ENCODE measurements at places on chromosomes 5 and 9.

DNA sequence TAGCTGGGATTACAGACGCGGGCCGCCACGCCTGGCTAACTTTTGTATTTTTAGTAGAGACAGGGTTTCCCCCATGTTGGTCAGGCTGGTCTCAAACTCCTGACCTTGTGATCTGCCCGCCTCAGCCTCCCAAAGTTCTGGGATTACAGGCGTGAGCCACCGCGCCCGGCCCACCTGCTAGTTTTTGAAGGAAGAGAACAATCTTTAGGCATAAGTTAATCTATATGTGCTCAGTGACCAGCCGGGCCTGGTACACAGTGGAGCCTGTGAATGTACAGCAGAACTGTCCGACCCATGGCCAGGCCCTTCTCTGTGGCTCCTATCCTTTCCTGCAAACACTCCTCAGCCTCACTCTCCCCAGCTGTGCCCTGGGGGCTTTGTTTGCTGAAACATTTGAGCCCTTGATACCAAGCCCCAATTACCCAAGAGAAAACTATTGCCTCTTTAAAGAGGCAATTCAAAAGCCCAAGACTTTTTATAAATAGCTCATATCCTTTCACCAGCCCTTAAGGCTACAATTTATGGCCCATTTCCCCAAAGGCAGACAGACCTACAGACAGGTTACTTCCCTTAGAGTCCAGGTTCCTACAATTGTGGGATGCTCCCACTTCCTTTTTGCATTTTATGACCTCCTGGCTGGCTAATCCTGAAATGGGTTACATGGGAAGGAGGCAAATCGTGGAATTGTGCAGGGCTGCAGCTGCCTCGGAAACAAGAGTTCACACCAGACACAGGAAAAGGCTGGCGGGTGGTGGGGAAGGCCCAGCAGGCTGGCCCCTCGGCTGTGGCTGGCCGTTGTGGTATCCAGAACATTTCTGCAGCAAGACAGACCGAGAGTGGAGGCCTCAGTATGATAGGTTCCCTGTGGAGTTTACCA, 37.5 kb downstream of the SPRY4 start:
- no peak for DNase-seq

- no peak for DNase-seq
Measured at GRCh38 chr9:116279230-116279629, 125.6 kb downstream of the PAPPA start.

DNA sequence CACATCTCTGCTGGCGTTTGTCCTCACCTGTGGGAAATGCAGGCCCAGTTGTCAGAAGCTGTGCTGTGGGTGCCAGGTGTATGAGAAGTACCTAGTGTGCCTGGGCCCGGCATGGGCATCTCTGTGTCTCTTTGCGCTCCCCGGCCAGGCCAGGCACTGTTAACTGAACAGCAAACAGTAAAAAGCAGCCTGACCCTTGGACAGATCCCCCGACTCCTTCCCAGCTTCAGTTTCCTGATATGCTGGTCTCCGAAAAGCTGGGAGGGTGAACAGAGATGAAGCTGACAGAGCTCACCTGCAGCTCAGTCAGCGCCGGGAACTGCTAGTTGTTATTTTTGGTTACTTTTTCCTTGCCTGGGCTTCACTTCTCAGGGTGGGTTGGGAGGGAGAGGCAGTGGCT, 28.9 kb downstream of the RXRA start:
- no peak for DNase-seq

DNA sequence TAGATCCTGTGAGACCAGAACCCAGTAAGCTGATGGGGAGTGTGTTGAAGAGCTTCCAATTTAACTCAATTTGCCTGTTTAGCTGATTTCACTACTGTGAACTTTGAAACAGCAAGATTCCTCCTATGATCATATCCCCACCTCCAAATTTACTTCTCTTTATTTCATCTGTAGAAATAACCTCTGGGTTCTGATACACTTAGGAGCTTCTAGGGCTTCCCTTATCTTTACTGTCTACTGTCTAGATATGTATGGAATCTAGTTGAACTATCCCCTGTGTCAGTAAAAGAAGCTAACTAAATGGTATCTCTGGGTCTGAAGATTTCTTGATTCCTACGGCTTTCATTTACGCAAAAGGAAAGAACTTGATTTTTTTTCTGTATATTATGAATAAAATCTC, 116.8 kb downstream of the GCNT1 start:
- no peak for DNase-seq

DNA sequence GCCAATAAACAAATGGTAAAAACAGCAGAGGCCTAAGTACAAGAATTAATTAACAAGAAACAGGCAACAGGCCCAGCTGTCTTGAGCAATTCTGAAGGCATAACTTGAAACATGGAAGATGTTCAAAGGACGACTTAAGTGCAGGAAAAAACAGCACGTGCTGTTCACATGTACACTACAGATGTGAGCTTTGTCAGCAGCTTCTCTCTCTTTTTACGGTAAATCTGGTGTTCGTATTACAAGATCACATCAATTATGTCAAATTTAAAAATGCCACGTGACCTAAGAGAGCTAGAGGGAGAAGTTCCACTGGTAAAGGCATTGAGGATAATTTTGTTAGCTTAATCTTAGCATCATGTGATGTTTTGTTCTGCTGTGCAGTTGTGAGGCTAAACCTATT, 281.1 kb downstream of the PSAT1 start:
- no peak for DNase-seq

DNA sequence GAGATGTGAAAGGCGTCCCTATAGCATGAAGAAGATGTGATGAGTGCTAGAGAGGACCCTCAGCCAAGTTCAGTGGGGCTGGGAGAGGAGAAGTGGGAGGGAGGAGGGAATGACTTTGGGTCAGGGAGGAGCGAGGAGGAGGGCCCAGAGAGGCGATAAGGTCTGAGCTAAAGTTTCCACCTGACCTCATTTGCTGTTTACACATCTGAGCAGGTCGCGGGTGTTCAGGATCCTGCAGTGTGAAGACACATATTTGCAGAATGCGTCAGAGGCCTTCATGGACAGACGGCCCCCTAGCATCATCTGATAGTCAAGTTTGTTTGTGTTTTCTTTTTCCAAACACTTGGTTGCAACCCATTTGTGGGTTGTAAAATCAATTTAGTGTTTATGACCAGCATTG, 18.9 kb upstream of the IGFBPL1 start:
- no peak for DNase-seq

DNA sequence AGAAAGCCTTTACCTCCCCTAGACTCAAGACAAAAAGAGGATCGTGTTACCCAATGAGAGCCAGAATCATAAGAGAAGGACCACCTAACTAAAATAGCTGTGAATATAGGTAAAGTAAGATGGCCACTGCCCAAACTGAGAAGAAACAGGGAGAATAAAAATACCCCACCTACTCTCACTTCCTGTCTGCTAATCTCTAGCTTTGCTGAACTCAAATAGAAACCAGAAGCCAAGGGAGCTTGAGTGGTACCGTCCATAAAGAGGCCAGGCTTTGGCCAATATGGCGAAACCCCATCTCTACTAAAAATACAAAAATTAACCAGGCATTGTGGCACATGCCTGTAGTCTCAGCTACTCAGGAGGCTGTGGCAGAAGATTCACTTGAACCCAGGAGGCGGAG, 123.0 kb upstream of the FST start:
- no peak for DNase-seq

DNA sequence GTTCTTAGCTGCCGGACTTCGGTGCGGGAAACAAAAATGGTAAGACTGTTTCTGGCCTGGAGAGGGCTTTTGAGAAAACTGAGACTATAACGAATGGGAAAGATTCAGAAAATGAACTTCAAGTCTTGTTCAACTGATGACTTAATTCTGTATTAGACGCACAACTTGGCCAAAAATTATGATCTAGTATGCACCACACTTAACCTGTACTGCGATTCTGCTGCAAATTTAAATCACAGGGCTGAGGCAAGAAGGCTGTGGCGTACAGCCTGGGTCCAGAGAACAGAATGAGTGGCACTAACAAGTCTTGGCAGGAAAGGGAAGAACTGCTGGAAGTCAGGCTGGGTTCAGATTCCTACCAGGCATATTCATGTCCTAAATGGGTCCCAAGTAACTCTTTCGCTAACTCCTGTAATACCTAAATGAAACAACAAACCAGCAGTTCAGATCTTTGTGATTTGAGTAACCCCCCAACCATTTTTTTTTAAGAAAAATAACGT, 781 bp upstream of the COL23A1 start:
- no peak for DNase-seq

GRCh38 chr5:153267506-153267905, 223.0 kb upstream of the GRIA1 start:
- DNase-seq: no peak

- DNase-seq: no peak
Measured at GRCh38 chr9:96621618-96622017, 2.0 kb upstream of the CDC14B start.

DNA sequence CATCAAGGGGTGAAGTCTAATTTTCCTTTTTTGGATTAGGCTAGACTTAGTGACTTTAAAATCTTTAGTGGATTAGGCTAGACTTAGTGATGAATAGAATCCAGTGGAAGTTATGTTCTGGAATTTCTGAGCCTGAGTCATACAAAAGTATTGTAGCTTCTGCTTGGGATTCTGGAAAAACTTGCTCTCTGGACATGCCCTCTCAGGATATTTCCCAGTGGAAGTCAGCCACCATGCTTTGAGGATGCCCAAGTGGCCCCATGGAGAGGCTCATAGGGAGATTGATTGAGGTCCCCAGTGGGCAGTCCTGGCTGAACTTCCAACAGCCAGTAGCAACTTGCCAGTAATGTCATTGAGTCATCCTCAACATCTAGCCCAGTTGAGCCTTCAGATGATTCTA, 112.4 kb upstream of the PRLR start:
- DNase-seq: no peak

DNA sequence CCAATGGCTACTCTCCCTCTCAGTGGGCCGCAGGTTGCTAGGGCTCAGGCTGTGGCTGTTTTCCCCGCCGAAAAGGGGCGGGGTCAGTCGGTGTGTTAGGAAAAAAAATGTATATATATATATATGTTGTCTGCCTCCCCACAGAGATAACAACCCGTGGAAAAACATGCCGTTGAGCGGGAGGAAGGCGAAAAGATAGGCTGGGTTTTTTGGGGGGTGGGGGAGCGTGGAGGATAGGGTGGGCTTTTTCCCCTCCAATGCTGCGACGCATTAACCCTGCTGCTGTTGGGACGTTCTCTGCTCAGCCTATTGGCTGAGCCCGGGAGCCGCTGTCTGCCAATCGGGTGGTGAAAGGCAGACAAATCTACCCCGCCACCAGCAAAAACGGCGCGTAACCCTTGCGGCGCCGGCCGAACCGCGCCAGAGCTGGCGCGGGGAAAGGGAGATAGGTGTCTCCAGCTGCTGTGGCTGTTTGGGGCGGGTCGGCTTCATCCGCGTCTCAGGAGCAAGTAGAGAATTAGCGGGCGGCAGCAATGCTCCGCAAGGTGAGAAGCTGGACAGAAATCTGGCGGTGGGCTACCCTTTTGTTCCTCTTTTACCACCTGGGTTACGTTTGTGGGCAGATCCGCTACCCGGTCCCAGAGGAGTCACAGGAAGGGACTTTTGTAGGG, at the start of gene PCDHGC4:
TSS of gene PCDHGC4 (plus strand) at position 390 of the 671 bp plus-strand sequence. CDS start at position 534, 144 bp downstream.
- peak; percentile 26 for DNase-seq

GRCh38 chr9:72154468-72155285, 5.4 kb downstream of the GDA start:
- no peak for DNase-seq

- no peak for DNase-seq
Measured at GRCh38 chr5:55671975-55672374, 40.1 kb downstream of the SLC38A9 start.

DNA sequence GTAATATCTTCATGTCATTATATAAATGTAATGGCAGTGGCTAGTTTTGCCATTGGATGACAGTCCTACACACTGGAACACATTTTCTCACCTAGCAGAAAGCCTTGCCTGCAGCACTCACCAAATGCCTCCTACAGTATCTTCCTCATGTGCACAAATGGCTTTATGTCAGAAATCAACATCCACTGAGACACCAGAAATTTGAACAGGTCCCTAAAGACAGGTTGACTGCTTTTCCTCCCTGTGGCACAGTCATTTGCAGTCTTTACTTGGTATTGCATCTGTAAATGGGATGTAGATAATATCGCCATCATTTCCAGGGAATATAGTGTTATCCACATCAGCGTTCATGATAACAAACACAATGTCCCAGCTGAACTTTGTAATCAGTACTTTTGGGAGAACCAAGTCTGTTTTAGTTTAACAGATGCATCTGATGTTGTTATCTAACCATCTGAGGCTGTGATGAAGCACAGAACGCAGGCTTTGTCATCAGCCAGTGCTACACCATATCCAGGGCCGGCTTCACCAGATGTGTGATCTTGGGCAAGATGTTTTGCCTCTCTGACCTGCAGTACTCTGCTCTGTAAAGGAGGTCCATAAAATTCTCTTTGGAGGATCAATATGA, 83.9 kb upstream of the TAS2R1 start:
- no peak for DNase-seq

- no peak for DNase-seq
Measured at GRCh38 chr5:165328846-165329245, 1823.4 kb downstream of the MAT2B start.

DNA sequence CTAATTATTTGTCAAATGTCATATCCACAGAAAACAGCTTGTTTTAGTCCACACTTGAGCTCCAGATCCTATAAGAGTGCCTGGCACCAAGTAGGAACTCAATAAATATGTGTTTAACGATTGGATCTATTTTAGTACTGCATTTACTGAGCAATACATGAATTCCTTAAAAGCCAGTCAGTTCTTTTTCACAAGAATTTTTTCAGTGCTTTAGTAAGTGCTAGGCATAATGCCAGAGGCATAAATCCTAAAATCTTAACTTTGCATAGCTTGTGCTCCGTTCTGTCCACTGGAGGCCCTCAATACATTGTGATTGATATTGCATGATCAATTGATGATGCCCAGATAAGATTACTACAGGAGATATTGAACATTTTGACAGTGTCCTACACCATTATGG, 67.3 kb upstream of the PCSK5 start:
- DNase-seq: no peak

GRCh38 chr9:28792716-28793115, 1219.4 kb upstream of the C9orf72 start:
- DNase-seq: no peak

- no peak for DNase-seq
Measured at GRCh38 chr5:159095866-159096242, 3.9 kb downstream of the EBF1 start.

DNA sequence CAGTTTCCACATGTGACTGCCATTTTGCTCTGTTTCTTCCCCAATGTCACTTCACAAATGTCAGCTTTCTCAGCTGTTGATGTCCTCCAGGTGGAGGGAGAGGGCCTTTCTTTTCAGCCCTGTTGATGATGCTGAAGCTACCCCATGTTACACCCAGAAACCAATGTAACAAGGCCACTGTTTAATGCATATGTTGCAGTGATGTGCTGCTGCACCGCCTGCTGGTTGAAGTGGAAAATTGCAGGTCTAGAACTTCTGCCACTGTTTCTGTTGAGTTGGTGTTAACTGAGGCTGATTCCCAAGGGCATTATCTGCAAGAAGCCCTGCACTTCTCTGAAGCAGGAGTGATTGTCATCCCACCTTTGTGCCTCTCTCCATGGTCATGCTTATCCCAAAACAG, 428.4 kb downstream of the KDM4C start:
- no peak for DNase-seq

Data from NCI-H1436 treated with DMSO at 0.1 percent for 48 hours (cell line).